ENCODE measurements at places on chromosomes 4 and X.

- no peak for DNase-seq
Observed at GRCh38 chr4:83473966-83474365, 10.9 kb downstream of the ABRAXAS1 start.

DNA sequence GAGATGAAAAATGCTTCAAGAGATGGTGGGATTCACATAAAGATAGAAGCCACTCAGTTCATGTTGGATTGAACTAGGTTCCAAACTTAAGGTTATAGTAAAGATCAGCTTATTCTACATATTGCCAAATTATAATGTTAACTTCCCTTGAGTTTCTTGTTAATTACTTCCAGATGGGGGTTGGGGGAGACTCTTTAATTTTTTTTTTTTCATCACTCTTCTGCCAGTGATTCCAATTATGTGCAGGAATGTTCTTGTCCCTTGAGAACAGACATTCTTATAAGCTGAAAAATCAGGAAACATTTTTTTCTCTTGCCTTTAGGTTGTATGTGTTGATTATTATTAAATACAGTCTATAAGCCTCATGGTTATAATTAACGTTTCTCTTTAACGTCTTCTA lies 30.0 kb downstream of the MND1 start:
- no peak for DNase-seq

- DNase-seq = peak; percentile 12
Observed at GRCh38 chrX:8743126-8743732, 11.3 kb upstream of the ANOS1 start.

DNA sequence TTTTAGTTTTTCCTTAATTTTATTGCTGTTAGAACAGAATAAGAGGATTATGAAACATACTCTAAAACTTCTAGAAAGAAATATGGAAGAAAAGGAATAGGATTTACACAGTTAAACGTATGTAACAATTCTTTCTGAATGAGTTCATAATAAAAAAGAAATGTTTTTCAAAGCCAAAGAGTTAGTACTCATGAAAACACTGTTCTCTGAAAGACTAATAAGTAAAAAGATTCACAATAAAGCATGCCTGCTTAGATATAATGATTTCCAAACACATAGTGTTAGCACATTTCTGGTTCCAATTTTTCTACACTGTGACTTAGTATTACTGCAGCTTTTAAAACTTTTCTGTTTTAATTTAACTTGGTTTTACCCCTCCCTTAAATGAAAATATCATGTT lies 49.8 kb upstream of the PRSS48 start:
- no peak for DNase-seq

- DNase-seq = no peak
Observed at GRCh38 chr4:14920759-14921320, 81.4 kb upstream of the CPEB2 start.

- DNase-seq = no peak
Observed at GRCh38 chr4:10007793-10008608, 13.3 kb downstream of the SLC2A9 start.

DNA sequence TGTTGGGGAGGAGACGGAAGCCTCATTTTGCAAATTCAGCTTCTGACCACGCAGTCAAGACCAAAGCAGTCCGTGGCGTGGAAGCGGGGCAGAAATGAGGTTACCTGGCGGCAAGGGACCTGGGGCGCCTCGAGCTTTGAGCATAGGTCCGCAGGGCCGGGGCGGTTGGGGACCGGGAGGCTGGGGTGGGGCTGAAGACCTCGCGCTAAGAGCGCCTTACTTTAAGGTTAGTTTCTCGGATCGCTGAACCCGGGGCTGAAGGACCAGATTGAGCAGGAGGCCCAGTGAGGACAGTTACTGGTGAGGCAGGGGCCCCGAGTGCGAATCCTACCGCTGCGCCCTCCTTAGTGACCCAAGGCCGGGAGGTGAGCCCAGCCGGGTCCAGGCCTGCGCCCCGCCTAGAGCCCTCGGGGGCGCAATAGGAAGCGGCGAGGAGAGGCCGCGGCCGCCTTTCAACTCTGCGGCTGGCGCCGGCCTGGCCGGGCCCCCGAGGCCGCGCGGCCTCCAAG lies 7.5 kb downstream of the MSX1 start:
- no peak for DNase-seq

GRCh38 chr4:92864096-92864495 lies 560.3 kb downstream of the GRID2 start:
- no peak for DNase-seq

DNA sequence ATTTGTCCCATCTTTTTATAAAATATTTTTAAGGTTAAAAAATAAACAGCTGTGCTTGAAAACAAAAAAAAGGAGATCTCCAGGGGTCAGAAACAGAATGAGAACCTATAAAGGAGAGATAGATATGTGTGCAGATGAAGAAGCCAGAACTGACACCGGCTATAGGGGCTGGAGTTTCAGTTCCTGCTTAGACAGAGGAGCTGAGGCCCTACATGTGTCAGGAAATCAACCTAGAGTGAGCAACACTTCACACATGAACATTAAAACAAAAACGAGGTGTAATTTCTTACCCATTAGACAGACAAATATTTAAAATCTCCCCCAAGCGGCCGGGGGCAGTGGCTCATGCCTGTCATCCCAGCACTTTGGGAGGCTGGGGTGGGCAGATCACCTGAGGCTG lies 17.8 kb upstream of the HUWE1 start:
- DNase-seq = no peak

DNA sequence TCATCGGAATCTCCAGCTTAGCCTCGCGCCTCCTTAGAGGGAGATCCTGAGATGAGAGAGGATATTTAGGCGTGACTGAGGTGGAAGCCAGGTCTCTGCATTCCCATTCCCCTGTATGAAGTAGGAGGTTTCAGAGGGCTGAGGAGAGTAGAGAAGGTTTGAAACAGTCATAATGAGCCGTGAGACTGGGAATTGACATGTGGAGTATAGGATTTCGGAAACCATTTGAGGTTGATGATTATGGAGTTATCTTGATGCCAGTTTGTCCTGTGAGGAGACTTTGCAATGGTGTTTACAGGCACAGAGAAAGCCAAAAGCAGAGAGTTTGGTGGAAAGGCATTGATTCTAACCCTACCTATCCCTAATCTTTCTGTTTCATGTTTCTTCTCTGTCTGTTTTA lies 2.0 kb downstream of the CHST7 start:
- no peak for DNase-seq

DNA sequence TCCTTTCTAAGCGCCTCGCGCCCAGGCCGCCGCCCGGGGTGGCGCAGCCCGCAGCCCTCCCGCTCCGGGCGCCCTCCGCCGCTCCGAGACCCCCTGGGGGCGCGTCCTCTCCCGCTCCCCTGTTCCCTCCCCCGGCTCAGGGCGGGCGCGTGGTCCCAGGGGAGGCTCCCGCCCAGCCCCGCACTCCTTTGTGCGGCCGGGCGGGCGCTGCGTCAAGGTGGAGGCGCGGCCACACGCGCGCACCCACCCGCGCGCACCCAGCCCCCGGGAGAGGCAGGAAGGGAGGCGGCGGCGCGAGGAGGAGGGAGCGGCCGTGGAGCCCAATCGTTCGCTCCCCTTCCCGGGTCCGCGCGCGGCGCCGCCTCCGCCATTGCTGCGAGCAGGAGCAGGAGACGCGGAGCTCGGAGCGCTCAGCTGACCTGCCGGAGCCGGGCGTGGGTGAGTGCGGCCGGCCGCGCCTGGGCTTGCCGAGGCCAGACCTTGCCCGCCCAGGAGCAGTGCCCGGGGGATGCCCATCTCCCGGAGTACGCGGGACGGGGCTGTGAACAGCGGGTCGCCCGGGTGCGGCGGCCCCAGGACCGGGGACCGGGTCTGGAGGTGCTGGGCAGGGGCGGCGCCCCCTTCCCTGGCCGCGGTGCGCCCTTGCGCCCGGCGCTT lies at the start of gene NSG1:
NSG1 (plus strand) TSS at position 367 of the 657 bp plus-strand sequence. CDS start 528 bp downstream, outside the sequence.
- no peak for DNase-seq

GRCh38 chrX:48466696-48467095 lies 3.4 kb downstream of the SLC38A5 start:
- DNase-seq = no peak

GRCh38 chr4:29805916-29806480 lies 914.2 kb upstream of the PCDH7 start:
- no peak for DNase-seq

- DNase-seq = no peak
Observed at GRCh38 chrX:75155447-75155826, 646 bp downstream of the ABCB7 start.

Data from hippocampal formation (tissue), 2 donors.